CD4-positive, alpha-beta T cell treated with Interleukin-15 for 4 hours (primary cell): ENCODE measurements at places on chromosomes 6 and 20.

DNA sequence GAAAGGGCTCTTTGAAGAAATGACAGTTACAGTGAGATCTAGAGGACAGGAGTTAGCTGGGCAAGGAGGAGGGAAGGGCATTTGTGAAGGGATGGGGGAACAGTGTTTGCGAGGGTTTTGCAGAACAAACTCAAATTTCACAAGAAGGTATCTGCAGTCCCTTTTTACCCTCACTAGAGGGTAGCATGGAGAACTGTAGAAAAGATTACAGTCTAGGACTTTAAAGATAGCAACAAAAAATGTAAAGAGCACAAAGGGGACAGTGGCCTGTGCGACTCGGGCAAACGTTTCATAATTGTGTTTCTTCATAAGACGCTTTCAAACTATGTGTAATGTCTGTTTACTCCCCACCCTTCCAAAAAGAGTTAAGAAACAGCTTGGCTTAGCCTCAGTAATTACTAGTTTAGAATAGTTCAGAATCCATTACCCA is 21.2 kb upstream of the ASXL1 start:
- DNase-seq, result no peak

DNA sequence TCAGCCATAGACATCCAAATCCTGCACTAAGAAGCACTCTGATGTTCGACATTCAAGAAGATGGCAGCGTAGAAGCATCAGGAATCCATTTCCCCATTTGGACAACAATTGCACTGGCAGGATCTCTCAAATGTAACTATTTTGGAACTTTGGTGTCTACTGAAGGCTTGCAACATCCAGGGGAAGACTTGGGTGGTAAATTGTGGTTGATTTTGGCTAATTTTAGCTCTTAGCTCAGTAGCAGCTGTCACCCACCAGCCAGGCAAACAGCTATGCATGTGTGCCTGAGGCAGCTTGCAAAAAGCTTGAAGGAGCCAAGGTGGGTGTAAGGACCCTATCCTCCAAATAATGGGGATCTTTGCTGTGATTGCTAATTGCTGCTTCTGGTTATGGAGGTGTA is 35.1 kb upstream of the PPP1R3G start:
- no peak for DNase-seq

GRCh38 chr6:71277926-71278600 is 10.5 kb upstream of the OGFRL1 start:
- no peak for DNase-seq

GRCh38 chr6:44650947-44651346 is 263.4 kb downstream of the CDC5L start:
- DNase-seq, result no peak

DNA sequence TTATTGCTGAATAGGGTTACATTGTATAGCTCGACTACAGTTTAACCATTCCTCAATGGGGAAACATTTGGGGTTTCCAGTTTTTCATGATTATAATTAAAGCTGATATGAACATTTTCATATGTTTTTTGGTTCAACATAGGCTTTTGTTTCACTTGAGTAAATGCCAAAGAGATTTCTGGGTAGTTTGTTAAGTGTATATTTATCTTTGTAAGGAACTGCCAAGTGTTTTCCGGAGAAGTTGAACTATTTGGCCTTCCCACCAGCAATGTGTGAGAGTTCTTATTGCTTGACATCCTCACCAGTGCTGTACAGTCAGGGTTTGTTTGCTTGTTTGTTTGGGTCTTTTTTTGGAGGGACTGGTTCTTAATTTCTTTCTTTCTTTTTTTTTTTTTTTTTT is 83.7 kb upstream of the RALY start:
- DNase-seq, result no peak

DNA sequence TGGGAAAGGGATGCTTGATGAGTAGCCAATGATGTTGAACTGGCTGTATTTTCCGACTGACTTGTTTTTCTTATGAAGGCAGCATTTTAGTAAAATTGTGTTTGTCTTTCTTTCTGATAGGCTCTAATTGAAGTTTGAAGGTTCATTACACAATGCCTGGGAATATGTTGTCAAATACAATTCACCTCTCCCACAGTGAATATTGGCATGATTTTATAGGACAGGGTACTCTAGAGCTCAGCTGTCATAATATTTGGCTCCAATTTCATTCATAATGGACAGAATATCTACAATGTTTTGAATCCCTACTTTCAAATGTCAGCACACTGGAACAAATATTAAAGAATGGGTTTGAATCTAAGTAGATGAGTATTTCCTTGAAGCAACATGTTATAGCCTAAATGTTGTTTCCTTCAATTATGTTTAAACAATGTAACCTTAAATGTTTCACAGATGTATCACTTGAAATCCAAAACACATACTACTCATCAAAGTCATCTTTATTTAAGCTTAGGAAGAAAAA is 81.4 kb downstream of the LAMA2 start:
- DNase-seq, result no peak

- DNase-seq, result no peak
Observed at GRCh38 chr6:85389151-85389797, 60.6 kb upstream of the NT5E start.

- no peak for DNase-seq
Observed at GRCh38 chr20:34808583-34808982, 16.9 kb downstream of the NCOA6 start.

DNA sequence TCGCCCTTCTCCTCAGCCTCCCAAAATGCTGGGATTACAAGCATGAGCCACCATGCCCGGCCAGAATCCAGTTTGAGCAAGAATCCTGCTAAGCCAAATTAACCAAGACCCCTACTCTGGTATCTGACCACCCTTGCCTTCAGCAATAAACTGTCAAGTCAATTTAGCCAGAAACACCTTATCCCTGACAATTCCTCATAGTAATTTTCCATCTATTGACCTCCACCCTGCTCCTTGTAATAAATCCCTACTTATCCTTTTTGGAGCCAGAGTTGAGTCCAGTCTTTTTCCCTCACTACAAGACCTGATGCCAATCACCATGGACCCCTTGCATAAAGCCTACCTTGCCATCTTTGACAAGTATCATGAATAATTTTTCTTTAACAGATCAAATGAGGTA is 114.1 kb upstream of the GPR6 start:
- DNase-seq, result no peak

- no peak for DNase-seq
Observed at GRCh38 chr6:56220078-56220477, 27.3 kb downstream of the COL21A1 start.

DNA sequence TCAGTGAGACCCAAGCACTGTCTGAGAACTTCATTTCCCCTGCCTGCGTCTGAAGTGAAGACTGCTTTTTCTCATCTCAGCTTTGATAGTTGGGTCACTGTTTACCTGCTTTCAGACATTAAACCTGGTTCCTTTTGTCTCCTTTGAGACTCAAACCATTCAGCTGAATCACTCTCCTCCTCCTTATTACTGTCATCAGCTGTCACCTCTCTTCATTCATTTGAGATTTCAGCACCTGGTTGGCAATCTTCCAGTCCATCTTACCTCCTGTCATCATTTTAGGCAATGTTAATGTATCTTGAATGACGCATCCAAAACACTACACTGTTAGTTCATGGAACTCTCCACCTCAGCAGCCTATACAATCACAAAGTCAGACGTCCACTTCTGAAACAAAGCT is 34.3 kb upstream of the SOX4 start:
- DNase-seq, result no peak

GRCh38 chr6:159105716-159106115 is 60.9 kb upstream of the TAGAP start:
- DNase-seq, result no peak

DNA sequence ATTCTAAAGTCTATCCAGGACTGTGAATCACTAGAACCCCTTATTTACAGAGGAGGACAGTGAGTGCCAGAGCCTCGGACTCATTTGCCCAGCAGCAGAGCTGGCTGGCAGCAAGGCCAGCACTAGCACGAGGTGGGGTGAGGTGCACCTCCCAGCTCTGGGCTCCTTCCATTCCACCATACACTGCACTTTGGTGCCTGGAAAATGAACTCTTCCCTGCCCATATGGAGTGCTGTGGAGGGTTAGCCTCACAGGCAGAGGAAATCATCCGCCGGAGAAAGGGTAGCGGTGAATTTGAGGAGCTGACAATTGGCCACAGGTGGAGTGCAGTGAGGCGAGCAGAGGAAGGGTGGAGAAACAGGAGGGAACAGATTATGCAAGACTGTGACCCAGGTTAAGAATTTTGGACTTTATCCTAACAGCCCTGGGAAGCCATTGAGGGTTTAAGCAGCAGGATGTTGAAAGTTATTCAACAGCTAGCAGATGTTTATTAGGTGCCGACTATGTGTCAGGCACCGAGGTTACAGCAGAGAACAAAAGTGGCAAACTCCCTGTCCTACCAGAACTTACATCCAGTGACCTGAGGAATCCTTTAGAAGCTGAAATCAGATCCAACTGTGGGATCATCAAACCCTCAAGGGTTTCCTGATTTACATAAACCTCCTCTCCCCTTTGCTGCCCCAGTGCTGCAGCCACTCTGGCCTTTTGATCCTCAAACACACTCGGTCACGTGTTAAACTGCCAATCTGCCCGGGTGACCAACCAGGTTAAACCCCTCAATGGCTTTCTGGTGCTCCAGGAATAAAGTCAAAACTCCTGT is 6.2 kb downstream of the TRIM26 start:
- no peak for DNase-seq

DNA sequence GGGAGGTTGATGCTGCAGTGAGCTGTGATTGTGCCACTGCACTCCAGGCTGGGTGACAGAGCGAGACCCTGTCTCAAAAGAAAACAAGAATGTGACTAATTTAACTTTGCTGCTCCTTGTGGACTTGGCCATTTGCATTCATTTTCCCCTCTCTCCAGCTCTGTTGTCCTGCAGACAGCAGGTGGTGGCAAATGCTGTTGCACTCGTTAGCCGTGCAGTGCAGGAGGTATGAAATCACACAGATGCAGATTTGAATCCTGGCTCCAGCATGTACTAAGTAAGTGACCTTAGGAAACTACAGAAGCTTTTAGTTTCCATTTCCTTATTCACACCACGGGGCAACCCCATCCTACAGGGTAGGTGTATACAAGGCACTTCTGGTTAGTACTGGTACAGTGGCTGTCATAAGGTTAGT is 9.6 kb upstream of the BEND3 start:
- no peak for DNase-seq

DNA sequence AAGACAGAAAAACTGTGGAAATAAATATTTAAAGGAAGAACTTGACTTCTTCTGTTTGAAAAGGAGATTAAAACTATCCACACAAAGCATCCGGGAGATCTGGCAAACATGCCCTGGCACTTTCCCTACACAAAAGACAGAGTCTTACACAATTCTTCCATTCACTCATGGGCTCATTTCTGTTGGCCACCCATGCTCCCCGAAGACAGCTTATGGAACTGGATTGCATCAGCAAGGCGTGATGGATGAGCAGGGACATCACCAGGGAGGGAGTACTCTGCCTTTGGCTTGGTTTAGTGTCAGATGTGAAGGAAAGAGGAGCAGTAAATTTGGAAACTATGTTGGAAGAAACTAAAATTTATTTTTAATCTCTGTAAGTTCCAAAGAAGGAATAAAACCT is 379.3 kb downstream of the CD109 start:
- no peak for DNase-seq

- DNase-seq, result no peak
Observed at GRCh38 chr6:51594981-51595380, 492.4 kb downstream of the PKHD1 start.

- DNase-seq, result peak; percentile 39
Observed at GRCh38 chr20:1364106-1364505, 28.7 kb downstream of the FKBP1A start.

- no peak for DNase-seq
Observed at GRCh38 chr6:145375502-145375901, 359.8 kb downstream of the EPM2A start.

GRCh38 chr20:40368876-40369275 is 320.2 kb downstream of the MAFB start:
- DNase-seq, result no peak

DNA sequence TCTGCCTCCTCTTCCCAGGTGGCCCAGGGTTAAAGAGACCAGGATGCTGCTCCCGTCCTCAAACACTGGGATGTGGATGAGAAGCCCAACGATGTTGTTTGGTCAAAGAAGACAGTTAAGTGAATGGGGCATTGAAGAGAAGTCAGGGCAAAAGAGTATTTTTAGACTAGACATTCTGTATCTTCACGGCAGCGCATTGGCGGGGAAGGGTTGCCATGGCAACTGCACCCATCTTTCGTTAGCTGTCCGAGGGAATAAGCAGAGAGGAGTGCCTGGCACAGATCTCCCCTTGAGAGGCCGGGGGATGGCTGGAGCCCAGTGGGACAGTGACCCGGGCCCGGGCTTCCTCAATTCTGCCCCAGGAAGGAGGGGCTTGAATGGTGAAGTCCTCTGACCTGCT is 56.4 kb upstream of the GPR31 start:
- DNase-seq, result no peak

DNA sequence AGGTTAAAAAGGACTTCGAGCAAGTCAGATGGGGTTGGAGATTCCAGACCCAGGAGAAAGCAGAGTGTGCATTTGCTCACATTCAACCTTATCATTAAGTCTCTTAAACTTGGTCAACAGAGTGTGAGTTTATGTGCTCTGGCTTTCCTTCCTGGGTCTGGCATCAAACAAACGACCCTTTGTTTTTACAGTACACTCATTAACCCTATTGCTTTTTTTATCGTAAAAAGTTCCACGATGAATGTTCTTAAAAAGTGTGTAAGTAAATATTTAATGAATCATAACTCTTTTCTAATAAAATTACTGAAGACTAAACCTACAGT is 2.5 kb downstream of the FYN start:
- DNase-seq, result no peak

DNA sequence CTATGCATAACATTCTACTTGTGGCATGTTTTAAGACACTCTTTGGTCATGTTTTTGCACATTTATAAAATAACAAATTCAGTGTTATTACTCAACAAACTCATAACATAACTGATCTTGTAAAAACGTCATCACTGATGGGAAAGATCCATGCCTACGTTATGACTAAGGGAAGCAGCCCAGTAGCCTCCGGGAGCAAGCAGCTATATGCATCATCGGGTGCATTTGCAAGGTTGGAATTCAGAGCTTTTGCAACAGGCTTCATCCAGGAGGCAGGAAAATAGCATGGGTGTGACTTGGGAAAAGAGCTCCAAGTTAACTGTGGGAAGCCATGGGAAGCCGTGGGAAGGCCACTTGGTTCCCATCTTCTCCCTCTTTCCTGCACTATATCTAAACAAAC is 271.6 kb upstream of the SGK1 start:
- DNase-seq, result no peak

GRCh38 chr20:3842348-3842930 is 4.2 kb upstream of the MAVS start:
- no peak for DNase-seq
